ENCODE measurements at places on chromosomes 12 and 14. TPM values are rescaled to one million over a fixed set of nuclear protein-coding genes. Genes with fewer than 3 reads are reported as not detected.

KCNJ8 gene
- 11.6 TPM for total RNA-seq

CD163L1 gene
- total RNA-seq = 2.2 TPM

RDH16 gene
- total RNA-seq = not detected

ACACB gene
- total RNA-seq = 178 TPM

ADAM21 gene
- total RNA-seq = not detected

ERP27 gene
- total RNA-seq = 5.0 TPM

DNA sequence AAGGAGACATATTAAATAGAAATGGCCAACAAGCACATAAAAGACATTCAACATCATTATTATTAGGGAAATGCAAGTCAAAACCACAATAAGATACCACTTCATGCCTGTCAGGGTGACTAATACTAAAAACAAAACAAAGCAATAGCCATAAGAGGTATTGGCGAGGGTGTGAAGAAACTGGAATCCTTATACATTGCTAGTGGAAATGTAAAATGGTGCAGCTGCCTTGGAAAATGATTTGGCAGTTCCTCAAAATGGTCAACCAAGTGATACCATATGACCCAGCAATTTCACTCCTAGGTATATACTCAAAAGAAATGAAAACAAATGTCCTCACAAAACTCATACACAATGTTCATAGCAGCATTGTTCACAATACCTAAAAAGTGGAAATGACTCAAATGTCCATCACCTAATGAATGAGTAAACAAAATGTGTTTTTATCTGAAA lies 27.0 kb downstream of the GPR135 start:
- H3K4me1 ChIP-seq = no peaks in the 10 kb centered on the region
- no peak for DNase-seq
- H3K27ac ChIP-seq = no peak overlapping the region

DNA sequence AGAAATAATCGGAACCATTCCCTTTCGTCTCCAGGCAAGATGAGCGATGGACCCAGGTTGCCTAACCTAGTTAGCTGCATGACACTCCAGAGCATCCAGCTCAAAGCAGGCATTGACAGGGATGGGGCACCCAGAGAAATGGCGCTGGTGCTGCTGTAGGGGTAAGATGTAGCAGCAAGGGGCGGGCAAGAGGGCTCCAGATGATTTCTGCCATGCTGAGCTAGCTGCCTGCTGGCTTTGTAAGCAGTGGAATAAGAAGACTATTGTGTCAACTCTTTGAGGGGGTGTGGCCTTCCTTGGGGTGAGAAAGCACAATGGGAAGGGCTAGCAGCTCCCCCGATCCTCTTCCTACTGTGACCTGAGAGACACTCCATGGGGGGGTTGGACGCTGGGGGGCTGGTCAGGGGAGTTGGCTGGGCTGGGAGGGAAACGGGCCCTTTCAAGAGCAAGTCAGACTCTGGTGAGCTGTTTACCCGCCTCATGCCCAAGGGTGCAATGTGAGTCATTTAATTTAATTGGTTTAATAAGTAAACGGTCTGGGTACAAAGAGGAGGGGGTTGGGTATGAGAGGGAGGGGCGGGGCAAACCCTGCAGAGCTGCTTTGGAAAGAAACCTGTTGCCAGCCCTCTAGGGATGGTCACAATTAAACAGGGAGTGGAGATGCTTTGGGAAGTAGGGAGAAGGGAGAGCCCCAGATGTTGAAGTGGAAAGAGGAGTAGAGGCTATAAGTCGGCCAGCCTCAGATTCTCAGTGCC lies 50.5 kb downstream of the B4GALNT3 start:
- H3K4me3 ChIP-seq = no peak overlapping the region
- H3K36me3 ChIP-seq = no peaks in the 10 kb centered on the region
- no peak overlapping the region for H3K27ac ChIP-seq
- no peak for DNase-seq

DNA sequence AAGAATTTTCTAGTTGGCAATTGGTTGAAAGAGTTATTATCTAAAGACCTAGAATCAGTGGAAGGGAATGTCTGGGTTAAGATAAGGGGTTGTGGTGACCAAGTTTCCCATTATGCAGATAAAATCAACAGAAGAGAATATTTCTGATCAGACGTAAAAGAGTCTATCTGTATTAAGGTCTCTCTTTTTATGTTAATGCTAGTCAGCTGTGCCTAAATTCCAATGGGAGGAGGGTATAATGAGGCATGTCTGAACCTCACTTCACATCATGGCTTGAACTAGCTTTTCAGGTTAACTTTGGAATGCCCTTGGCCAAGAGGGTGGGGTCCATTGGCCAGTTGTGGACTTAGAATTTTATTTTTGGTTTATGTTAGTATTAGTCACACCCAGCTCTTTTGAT lies 34.3 kb upstream of the CHST11 start:
- H3K4me1 ChIP-seq = no peaks in the 10 kb centered on the region
- no peak overlapping the region for H3K4me3 ChIP-seq
- H3K27me3 ChIP-seq = no peaks in the 10 kb centered on the region
- DNase-seq = no peak
- H3K36me3 ChIP-seq = no peaks in the 10 kb centered on the region

DNA sequence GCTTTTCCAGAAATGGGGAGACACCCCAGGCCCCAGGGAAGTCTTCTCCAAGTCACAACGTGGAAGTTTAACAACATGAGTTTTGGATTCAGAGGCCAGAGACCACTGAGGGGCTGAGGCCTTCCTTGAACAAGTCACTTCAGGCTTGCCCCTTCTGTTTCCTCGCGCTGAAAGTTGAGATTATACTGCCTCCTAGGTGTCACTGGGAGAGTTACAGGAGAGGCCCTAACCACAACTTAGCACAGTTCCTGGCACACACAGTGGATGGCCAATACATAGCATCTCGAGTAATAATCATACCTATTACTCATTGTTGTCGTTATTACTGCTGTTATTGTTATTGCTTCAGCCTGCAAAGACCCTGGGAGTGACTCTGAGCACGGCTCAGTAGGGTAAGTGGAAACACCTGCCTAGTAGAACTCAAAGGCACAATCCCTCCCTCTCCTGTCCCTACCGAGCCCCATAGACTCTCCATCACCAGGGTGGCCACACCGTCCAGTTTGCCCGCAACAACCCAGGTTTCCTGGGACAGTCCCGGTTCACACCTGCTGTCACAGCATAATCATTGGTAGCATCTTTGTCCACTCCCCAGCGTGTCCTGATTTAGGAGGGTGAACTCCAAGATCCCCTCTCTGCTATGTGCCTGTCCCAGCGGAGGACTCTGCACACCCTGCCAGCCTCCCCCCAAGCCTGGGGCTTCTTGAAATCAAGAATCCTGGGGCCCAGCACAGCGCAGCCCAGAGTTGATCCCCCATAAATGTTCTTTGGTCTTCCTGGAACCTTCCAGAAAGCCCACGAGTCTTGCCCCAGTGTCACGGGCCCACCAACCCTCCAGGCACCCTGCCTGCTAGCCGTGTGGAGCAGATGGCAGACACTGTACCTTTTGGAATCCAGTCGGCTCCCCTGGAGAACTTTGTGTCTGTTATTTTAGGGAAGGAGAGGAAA lies 85.0 kb downstream of the SYNE3 start:
- H3K4me1 ChIP-seq = no peaks in the 10 kb centered on the region
- peak; percentile 12 for DNase-seq
- H3K36me3 ChIP-seq = peaks cover 14% of the 10 kb centered on the region
- no peaks in the 10 kb centered on the region for H3K27me3 ChIP-seq
- peak overlapping the region; percentile 12 for H3K27ac ChIP-seq
- H3K4me3 ChIP-seq = no peak overlapping the region

GRCh38 chr12:4809013-4809448 lies 88.8 kb downstream of the GALNT8 start:
- H3K4me3 ChIP-seq = no peak overlapping the region
- peaks cover 9% of the 10 kb centered on the region for H3K4me1 ChIP-seq
- no peak overlapping the region for H3K27ac ChIP-seq

DNA sequence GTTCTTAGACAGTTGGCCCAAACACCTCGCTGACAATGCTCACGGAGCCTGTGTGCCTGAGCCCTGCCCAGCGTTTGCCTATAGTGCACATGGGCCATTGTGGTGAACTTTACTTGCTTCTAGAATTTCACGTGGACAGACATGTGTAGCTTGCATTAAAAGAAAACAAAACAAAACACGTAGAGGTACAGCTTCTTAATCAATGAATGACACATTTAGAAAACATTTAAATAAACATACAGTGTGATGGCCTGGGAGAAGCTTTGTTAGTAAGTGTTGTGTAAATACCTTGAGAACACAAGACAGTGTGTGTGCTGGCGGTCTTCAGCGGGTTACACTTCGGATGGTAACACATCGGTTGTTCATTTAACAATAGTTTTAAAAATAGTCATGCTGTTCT lies 38.1 kb downstream of the SMOC1 start:
- peaks cover 6% of the 10 kb centered on the region for H3K4me1 ChIP-seq
- H3K27ac ChIP-seq = no peak overlapping the region
- H3K4me3 ChIP-seq = no peak overlapping the region
- no peaks in the 10 kb centered on the region for H3K27me3 ChIP-seq
- H3K36me3 ChIP-seq = no peaks in the 10 kb centered on the region

Data from thyroid gland (tissue), 4 donors.